Kasumi-1 (cell line): ENCODE measurements at places on chromosomes 3 and 15.

DNA sequence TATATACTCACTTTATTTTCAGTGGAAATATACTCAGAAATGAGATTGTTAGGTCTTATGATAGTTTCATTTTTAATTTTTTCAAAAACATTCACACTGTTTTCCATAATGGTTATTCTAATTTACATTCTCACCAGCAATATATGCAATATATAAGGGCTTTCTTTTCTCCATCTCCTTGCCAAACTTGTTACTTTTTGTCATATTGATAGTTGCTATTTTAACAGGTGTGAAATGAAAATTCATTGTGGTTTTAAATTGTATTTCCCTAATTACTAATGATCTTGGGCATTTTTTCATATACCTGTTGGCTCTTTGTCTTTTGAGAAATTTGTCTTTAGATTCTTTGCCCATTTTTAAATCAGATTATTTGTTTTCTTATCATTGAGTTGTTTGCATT is 325.2 kb downstream of the DIPK2A start:
- DNase-seq: no peak

DNA sequence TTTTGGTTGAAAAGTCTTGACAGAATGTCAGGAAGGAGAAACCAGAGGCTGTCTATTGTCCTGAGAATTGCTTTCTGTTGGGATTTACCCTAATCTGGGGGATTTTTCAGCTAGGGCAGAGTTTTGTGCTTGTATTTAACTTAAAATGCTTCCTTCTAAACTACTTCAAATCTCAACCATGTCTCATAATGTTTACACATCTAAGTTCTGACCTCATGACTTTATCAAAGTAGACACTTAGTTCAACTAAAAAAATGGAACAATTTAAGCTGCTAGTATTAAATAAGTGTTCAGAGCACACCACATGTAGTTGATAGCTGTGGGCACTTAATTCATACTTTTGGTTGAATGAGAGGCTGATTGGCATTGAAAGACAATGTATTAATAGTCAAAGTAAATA is 28.2 kb downstream of the CLDN1 start:
- no peak for DNase-seq

GRCh38 chr15:31427411-31427810 is 100.8 kb downstream of the KLF13 start:
- DNase-seq: no peak

DNA sequence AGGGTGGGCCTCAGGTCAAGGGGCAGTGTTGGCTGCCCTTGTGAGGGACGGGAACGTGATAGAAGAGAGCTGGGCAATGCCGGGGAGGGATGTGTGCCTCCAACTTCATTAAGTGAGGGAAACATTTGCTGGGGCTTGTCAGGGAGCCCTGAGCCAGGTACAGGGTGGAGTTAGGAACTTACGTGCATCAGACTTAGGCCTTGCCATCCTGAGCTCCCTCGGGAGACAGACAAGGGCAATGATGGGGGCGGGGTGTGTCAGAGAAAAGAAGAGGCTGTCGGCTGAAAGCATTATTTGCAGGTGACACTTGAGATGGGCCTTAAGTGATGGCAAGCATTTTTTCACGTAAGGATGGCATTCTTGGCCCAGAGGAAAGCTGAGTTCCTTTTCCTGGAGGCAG is 1.6 kb downstream of the FAM131A start:
- no peak for DNase-seq

DNA sequence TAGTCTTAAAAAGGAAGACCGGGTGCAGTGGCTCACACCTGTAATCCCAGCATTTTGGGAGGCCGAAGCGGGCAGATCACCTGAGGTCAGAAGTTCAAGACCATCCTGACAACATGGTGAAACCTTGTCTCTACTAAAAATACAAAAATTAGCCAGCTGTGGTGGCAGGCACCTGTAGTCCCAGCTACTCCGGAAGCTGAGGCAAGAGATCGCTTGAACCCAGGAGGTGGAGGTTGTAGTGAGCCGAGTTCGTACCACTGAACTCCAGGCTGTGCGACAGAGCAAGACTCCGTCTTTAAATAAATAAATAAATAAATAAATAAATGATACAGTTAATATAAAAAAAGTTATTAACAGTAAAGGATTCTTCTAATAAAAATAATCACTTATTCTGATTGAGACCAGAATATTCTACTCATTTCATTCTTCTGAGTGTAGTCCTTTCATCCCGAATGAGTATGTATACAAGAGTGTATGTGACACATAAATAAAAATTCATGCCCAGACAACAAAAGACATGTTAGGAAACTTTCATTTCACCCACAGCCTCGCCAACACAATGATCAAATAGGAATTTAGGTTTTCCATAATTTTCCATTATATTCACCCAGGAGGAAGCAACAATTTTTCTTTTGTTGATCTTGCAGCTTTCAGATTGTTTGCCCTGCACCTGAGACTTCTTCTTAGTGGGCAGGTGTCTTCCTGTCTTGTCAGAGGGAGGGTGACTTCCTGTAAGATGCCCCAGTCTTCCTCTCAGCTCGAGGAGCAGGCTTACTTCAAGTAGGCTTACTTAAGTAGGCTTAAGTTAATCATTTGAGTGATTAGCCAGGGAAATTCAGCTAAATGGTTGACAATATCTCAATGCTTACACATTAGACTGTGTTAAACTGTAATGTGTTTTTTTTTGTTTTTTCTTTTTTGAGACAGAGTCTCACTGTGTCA is 7.8 kb upstream of the NUP210 start:
- DNase-seq: no peak

- DNase-seq: no peak
Measured at GRCh38 chr15:51771773-51772172, 20.4 kb downstream of the TMOD2 start.

- DNase-seq: no peak
Measured at GRCh38 chr3:114110439-114110838, 53.9 kb downstream of the QTRT2 start.

DNA sequence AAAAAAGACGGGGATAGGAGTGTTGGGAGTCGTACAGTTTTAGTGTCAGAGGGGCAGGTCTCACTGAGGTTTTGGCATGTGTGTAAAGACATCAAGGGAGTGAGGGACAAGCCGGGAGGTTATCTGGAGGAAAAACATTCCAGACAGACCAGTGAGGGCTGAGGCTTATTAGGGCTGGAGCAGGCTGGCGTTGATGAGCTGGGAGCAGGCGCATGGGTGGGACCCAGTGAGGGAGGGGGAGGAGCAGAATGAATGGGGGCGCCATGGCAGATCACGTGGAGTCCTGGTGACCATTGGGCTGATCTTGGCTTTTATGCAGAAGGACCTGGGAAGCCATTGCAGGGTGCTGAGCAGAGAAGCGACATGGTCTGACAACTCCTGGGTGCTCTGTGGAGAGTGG is 180.2 kb downstream of the SLCO3A1 start:
- DNase-seq: no peak

GRCh38 chr3:64616953-64617352 is 70.8 kb downstream of the ADAMTS9 start:
- peak; percentile 2 for DNase-seq

GRCh38 chr15:37111427-37111717 is 11.0 kb upstream of the MEIS2 start:
- DNase-seq: no peak

DNA sequence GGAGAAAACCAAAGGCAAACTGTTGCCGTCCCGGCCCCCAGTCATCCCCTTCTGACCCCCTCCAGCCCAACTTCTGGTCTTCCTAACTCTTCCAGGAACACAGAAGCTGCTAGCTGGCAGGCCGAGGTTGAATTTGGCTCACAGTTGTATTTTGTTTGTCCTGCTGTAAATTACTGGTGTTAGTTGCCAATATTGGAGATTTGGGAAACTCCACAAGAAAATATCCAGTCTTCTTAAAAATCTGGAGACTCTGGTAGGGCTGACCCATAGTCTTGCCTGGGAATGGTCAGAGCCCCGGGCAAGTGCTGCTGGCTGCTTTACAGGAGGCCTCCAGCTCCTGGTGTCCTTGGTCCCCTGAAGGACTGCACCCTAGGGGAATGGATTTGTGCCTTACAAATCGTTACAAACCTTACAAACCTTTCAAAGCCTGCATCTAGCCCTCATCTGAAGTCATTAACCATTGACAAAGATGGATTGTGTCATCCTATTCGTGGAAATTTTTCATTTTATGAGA is 112.0 kb upstream of the MCTP2 start:
- DNase-seq: no peak

DNA sequence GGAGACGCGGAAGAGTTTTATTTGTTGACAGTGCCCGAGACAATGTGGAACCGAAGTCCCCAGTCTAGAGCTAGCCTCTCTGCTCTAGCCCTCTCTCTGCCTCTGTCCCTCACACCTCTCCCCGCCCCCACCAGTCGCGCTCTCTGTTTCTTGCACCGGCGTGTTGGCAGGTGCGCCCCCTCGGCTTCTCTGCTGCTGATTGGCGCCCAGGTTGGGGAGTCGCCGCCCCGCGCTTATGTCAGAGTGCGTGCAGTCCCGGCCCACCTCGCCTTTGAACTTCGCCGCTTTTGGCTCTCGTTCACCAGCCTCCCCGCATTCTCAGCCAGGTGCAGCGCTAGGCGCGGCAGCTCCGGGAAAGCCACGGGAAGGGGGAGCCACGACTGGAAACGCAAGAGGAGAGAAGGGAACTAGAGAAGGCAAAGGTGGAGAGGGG is at the start of gene SOX14:
Gene SOX14, plus strand, starts transcription at position 315 of the 433 bp plus-strand sequence. CDS start 470 bp downstream, outside the sequence.
- no peak for DNase-seq

GRCh38 chr3:122481390-122481789 is 33.3 kb downstream of the KPNA1 start:
- DNase-seq: no peak

DNA sequence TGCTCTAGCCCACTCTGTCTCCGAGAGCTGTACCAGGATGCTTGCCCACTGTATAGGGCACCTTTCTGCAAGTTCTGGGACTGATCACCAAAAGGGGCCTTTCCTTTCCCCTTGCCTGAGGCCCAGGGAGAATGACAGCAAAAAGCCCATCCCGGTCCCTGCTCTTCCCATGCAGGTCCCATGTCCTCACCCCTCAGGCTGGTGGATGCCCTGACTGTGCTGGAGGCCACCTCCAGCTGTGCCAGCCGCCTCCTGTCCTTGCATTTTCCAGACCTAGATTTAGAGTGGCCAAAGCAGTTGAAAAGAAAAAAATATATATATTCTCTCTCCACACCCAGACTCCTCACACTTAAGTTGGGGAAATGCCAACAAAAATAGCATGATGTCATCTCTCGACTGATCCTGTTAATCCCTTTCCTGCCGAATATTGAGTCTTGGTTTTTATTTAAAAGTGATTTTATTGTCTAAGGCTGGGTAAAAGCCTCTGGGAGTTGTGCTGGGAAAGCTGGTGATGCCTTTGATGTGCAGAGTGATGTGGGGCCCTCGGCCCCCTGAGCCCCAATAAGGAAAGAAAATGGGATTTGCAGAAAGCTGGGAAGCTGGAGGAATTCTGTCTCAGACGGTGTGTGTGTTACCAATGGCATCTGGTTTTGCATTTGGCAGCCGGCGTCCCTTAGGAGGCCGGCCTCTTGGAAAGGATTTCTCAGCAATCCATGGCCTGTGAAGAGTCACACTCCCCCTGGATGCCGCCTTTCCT is 29.3 kb upstream of the TPM1 start:
- no peak for DNase-seq

- DNase-seq: peak; percentile 35
Measured at GRCh38 chr3:103295974-103296570, 861.3 kb downstream of the ZPLD1 start.

- DNase-seq: peak; percentile 2
Measured at GRCh38 chr3:152937234-152937633, 102.3 kb downstream of the P2RY1 start.

- DNase-seq: no peak
Measured at GRCh38 chr3:12541625-12542024, 3.7 kb downstream of the MKRN2OS start.

DNA sequence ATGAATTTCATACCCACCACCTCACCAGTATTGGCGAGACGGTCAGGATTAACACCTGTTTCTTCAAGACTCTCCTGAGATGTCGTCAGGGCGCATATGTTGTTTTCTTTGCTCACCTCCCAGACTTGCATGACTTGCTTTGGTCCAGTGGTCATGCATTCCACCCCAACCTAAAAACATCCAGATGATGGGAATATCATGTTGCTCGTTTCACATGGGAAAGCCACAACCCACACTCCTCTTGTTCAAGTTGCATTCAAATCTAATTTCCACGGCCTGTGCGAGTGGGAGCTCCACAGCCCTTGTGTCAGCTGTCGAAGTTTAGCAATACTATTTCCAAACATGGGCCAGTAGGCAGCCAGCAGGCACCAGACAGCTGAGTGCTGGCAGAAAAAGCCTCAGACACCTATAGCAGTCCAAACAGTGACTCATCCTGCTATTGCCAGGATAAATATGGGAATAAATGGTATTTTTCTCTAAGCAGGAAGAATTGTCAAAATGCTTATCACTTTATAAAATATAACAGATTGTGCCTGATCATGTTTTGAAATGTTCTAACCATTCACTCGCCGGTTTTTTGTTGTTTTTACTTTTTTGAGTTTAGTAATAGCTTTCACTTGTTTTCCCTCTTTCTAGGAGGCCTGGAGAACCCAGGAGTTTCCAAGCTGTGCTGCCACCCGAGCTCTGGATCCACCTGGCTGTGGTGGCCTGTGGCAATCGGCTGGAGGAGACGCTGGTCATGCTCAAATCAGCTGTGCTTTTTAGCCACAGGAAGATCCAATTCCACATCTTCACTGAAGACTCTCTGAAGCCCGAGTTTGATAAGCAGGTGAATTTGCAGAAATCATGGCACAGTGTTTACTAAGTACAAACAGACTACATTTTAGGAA is 20.1 kb downstream of the GXYLT2 start:
- DNase-seq: no peak

GRCh38 chr15:101128221-101129015 is 123.4 kb downstream of the CHSY1 start:
- DNase-seq: no peak

GRCh38 chr3:16498130-16498890 is 15.2 kb downstream of the RFTN1 start:
- peak; percentile 18 for DNase-seq

GRCh38 chr3:125461896-125462295 is 58.1 kb downstream of the SNX4 start:
- DNase-seq: no peak

DNA sequence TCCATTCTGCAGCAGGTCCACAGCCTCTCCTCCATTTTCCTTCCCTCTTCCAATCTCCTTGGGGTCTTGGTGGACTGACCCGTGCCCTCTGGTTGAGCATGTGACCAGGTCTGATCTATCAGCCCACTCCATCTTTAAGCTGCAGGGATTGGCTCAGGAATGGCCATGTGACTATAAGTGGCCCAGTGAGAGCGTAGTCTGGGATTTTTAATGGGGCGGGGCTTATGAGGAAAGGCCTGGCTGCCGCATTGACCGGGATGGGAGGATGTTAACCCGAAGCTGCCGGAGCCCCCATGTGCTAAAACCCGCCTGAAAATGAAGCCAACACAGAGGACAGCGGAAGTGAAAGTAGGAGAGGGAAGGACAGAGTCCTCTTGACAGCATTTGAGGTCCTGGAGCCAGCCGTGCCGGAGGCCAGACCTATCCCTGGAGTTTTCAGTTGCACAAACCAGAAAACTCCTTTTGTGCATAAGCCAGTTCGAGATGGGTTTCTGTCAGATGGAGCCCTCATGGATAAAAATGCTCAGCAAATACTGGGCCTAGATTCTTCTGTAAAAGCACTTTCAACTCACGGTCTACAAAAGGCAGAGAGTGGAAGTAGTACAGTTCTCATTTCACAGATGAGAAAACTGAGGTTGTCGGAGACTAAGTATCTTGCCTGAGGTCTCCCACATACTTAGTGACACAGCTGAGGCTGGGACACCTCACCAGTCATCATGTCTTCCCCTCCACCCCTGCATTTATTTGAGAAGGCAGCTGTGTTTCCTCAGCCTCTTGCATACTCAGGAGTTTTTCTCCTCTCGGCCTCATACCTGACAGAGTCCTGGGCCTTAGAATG is 61.9 kb downstream of the ATP2B2 start:
- DNase-seq: no peak

- no peak for DNase-seq
Measured at GRCh38 chr3:24986612-24987011, 441.5 kb upstream of the RARB start.

GRCh38 chr15:79248183-79248582 is 34.3 kb upstream of the ANKRD34C start:
- no peak for DNase-seq
